Substantia nigra (tissue), 51 donors: ENCODE measurements at places on chromosomes 16 and 17.

GRCh38 chr17:75402026-75402425, 3.5 kb downstream of the GRB2 start:
- DNase-seq: no peak

- no peak for DNase-seq
These were observed 8.6 kb downstream of the KRT28 start for GRCh38 chr17:40791111-40791510.

DNA sequence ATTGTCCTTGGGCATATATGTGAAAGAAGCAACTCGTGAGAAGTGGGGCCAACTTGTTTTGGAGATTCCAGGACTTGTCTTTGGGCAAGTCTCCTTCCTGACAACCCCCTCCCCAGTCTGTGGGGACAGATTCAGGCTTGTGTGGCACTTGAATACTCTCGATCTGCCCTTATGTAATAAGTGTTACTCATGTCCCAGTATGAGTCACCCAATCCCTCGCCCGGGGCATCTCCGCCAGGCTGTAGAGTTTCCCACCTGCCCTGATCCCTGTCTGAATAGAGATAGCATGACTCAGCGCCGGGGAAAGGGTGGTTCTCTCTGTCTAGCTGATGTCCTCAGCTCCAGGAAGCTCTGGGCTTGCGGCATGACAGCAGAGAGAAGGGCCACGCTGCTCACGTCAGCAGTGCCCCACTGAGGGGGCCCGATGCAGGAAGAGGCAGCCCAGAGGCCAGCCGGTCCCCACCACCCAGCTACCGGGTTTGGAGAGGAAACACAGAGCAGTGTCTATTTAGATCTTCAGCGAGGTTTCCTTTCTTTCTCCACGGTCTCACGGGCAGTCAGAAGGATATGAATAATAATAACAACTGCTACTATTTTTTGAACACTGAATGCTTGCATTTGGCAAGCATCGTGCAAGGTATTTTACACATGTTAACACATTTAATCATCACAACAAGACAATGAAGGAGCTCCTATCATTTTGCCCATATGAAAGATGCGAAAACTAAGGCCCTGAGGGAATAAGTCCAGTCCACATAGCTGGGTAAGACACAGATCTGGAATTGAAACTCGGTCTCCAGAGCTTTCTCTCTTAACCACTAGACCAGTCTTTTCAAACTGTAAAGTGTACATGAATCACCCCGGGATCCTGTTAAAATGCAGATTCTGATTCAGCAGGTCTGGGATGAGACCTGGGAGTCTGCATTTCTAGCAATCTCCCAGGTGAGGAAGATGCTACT, 426.7 kb upstream of the MAF start:
- no peak for DNase-seq

DNA sequence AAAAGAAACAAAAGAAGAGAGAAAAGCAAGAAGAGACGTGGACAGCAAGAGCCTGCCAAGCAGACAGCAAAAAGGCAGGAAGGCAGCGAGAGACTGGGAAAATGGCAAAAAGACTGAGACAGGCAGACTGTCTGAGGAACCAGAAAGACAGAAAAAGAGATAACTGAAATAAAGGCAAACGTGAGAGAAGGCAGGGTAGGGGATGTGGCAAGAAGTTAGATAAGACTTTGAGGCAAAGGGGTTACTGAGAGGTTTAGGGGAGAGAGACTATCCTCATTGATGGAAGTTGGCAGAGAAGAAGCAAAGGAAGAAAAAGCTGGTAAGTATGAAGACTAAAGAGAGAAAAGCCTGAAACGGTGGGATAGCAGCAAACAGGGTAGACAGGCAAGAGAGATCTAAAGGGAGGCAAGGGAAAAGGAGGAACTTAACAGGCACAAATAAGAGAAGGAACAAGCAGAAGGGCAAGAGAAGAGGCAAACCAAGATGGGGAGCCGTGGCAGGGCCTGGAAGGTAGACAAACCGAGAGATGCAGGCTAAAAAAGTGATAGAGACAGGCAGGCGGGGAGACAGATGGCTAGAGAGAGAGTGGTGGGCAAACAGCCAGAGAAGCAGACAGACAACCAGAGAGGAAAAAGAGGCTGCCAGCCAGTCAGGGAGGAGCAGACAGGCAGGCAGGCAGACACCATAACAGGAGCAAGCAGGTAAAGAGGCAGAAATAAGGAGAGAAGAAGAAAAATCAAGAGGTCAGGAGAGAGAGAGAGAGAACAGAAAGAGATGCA, 7.1 kb upstream of the CHD3 start:
- no peak for DNase-seq

DNA sequence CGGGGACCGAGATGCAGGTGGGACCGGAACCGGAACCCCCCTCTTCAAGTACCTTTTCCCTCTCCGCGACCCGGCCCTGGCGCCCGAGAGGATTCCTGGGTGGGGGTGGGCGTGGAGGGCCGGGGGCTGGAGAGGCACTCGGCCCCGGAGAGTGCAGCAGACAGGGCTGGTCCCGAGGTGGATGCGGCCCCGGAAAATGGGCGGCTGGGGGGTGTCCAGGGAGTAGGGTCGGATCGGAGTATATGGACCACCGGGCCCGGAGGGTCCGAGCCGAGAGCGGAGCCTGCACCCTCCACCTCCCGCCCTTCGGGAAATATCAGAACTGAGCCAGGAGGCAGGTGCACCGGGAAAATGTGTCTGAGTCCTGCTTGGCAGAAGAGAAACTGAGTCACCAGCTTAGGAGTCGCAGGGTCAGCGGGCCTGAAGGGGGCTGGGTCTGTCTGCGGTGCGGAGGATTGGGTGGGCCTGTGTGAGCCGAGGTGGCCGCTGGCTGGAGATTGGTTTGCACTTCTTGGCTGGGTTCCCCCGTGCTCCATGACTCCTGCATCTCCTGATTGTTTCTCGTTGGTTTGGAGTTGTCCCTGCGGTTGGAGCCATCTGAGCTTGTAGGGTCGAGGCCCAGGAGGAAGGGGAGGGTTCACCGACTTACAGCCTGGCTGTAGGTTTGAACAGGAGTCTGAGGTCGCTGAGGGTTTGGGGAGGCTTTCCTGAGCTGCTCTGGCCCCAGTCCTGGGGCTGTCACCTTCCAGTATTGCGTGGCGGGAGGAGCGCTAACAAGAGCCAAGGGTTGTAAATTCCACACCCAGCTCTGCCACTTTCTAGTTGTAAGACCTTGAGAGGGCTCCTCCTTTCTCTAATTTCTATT, 518 bp downstream of the SH2B1 start:
- no peak for DNase-seq
